Activated CD4-positive, CD25-positive, alpha-beta regulatory T cell (primary cell): ENCODE measurements at places on chromosomes 6 and 20.

- DNase-seq = no peak
These were observed 83.9 kb downstream of the SOD2 start for GRCh38 chr6:159608961-159609651.

DNA sequence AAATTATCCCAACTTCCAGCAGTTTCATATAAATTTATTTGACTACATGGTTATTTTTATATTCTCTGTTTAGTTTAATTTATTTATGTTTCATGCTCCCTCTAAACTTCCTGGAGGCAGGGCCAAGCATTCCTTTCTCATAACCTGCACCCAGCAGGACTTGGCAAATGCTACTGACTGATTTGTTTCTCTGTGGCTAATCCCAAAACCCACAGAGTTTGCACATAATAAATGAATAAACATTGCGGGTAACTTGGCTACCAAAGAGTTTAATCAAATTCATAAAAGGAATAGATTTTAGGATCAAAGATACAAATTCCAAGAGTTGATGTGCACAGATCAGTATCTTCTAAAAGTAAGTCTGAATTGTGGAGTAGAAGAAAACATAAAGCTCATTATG, 239.5 kb downstream of the SLC35F1 start:
- DNase-seq = no peak

- no peak for DNase-seq
These were observed 226.5 kb downstream of the BTBD9 start for GRCh38 chr6:38413102-38413800.

GRCh38 chr6:117079951-117080350, 185.4 kb upstream of the VGLL2 start:
- no peak for DNase-seq

GRCh38 chr6:89927791-89928550, 33.7 kb downstream of the GJA10 start:
- DNase-seq = no peak
